Natural killer cell (primary cell): ENCODE measurements at places on chromosomes 6 and 20. TPM values are rescaled to one million over a fixed set of nuclear protein-coding genes. Genes with fewer than 3 reads are reported as not detected.
A peak's percentile ranks its signal among the peaks of the same experiment; 100 is the strongest.

Gene BYSL
- total RNA-seq, result 5.4 TPM

Gene MLN
- not detected for total RNA-seq

- peaks cover 4% of the 10 kb centered on the region for H3K4me1 ChIP-seq
- no peak overlapping the region for H3K4me3 ChIP-seq
- DNase-seq, result no peak
These were observed 14.7 kb downstream of the DSE start for GRCh38 chr6:116385459-116385802.

GRCh38 chr20:54474046-54474445 lies 1.3 kb upstream of the DOK5 start:
- H3K36me3 ChIP-seq, result no peaks in the 10 kb centered on the region
- H3K27me3 ChIP-seq, result peaks cover 16% of the 10 kb centered on the region
- no peaks in the 10 kb centered on the region for H3K4me1 ChIP-seq
- no peak overlapping the region for H3K4me3 ChIP-seq
- DNase-seq, result no peak
- no peak overlapping the region for H3K27ac ChIP-seq

DNA sequence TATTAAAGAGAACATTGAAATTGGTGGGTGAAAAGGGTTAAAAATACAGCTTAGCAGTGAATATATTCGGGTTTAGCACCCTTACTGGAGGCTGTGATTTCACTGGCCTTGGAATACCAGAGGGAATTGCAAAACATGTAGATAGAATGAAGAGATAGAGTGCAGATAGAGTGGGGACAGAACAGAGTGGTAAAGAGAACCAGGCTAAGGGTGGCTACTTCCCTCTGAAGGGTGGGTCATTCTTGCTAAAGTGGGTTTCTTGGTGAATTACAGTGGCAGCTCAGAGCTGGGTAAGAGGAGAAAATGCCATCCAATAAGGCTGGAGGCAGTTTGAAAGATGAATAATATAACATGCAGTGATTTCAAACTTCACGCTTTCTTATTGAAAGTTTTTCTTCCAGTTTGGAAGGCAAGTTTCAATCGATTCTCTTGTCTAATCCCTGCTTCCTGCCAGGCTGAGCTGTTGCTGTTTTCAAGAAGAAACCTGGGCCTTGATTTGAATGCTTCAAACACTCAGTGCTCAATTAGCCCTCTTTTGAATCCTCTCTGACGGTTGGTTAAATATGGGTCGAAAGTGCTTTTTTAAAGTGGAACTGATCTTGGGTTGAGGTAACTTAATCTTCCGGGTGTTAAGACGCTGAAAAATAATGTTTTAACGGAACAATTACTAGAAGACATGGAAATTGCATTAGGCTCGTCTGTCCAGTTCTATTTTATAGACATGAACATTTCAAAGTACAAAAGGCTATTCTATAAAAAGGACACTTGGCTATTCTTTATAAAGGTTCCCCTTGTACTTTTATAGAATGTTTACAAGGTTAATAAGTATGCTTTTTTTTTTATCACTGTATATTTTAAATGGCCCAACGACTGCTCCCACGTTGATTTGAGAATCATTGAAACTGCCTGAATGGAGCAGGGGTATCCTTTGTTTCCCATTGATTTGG lies 203.3 kb downstream of the BCAS1 start:
- H3K4me1 ChIP-seq, result peaks cover 18% of the 10 kb centered on the region
- no peak overlapping the region for H3K4me3 ChIP-seq
- no peak for DNase-seq
- H3K36me3 ChIP-seq, result no peaks in the 10 kb centered on the region

Gene SLC23A2
- 21.8 TPM for total RNA-seq

GRCh38 chr6:5892669-5893068 lies 114.1 kb downstream of the NRN1 start:
- H3K36me3 ChIP-seq, result no peaks in the 10 kb centered on the region
- H3K4me3 ChIP-seq, result no peak overlapping the region
- peak overlapping the region; percentile 59 for H3K27ac ChIP-seq

DNA sequence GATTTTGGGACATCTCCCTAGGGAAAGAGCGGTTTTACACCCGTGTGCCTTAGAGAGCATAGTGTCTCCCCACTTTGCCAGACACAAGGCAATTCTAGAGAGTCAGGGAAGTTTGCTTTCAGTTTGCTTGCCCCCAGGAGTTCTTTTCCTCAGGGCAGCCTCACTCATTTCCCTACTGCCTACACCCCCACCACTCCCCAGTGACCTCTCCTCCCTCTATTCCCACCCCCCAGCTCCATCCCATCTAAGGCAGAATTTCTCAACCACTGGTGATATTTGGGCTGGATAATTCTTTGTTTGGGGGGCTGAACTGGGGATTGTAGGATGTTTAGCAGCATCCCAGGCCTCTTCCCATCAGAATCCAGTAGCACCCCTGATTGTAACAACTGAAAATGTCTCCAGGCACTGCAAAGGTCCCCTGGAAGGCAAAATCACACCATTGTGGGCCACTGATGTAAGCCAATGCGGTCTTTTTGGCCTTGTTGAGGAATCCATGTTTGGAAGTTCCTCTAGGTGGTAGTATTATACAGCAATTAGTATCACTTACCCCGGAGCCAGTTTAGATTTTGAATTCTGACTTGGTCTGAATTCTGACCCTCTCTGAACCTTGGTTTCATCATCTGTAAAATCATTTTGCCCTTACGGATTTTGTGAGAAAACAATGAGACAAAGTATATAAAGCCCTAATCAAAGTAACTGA lies 1.3 kb downstream of the EPPIN start:
- no peak overlapping the region for H3K4me3 ChIP-seq
- DNase-seq, result no peak
- no peaks in the 10 kb centered on the region for H3K4me1 ChIP-seq

Gene SLC17A3
- total RNA-seq, result 1.5 TPM

- no peaks in the 10 kb centered on the region for H3K36me3 ChIP-seq
- peaks cover 21% of the 10 kb centered on the region for H3K4me1 ChIP-seq
- H3K27me3 ChIP-seq, result peaks cover 9% of the 10 kb centered on the region
- no peak overlapping the region for H3K27ac ChIP-seq
- peak; percentile 24 for DNase-seq
These were observed 2.7 kb downstream of the BMP2 start for GRCh38 chr20:6769903-6770785.

Gene CTAGE9
- 0.21 TPM for total RNA-seq

DNA sequence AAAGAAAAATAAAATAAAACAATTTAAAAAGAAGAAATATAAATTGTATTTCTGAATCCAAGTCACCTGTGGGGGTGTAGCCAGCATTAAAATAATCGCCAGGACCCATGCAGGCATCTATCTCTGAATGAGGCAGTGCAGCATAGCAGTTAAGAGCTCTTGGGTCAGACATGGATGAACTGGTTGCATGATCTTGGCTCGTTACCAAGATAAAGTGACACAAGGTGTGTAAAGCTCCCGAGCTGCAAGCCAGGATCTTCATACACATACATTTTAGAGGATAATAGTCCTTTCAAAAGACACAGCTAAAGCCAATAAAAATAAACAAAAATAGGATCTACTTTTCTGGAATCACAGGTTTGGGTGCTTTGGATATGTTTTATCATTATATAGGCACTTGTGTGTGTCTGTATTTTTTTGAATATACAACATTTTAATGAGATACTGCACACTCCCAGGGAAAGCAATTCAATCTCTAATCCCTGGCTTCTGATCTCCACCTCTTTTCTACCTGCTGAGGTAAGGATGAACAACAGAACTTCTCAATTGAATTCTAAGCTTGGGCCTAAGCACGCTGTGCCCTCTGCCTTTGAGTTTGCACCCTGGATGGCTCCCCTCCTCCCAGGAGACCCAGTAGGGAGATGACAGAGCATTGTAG lies 8.9 kb downstream of the TRIM10 start:
- H3K4me1 ChIP-seq, result no peaks in the 10 kb centered on the region
- peaks cover 3% of the 10 kb centered on the region for H3K27me3 ChIP-seq
- H3K36me3 ChIP-seq, result no peaks in the 10 kb centered on the region
- no peak overlapping the region for H3K4me3 ChIP-seq

DNA sequence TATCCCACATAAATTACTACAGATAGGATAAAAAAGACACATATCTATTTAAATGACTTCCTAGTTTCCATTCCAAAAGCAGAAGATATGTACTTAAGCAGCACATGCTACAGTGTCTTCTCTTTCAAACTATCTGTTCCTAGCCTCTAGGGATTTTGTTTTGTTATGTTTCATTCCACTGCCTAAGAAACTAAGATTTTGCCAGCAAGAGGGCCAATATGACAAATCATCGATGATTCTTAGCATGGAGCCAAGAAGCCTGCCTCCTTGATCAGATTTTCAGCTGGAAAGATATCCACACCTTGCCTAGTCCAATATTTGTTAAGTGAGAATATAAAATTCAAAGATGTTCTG lies 7.0 kb downstream of the SNX5 start:
- peaks cover 55% of the 10 kb centered on the region for H3K4me1 ChIP-seq
- peaks cover 3% of the 10 kb centered on the region for H3K36me3 ChIP-seq
- no peaks in the 10 kb centered on the region for H3K27me3 ChIP-seq
- no peak for DNase-seq

GRCh38 chr6:148932731-148933130 lies 185.9 kb downstream of the UST start:
- H3K4me3 ChIP-seq, result no peak overlapping the region
- H3K27me3 ChIP-seq, result no peaks in the 10 kb centered on the region
- no peak for DNase-seq
- no peaks in the 10 kb centered on the region for H3K4me1 ChIP-seq
- no peak overlapping the region for H3K27ac ChIP-seq
